ENCODE measurements at places on chromosomes 16 and 17. TPM values are rescaled to one million over a fixed set of nuclear protein-coding genes. Genes with fewer than 3 reads are reported as not detected.

CTNS gene
- total RNA-seq: 10.3 TPM

CACNG5 gene
- not detected for total RNA-seq

KCNH4 gene
- total RNA-seq: 0.17 TPM

GNAO1 gene
- total RNA-seq: 4.2 TPM

HSD11B2 gene
- not detected for total RNA-seq

IRX3 gene
- total RNA-seq: not detected

PIP4K2B gene
- 49.4 TPM for total RNA-seq

OMG gene
- 0.44 TPM for total RNA-seq

AATK gene
- 0.31 TPM for total RNA-seq

C17orf50 gene
- total RNA-seq: not detected

PLEKHG4 gene
- total RNA-seq: 15.7 TPM

TMEM170A gene
- 35.1 TPM for total RNA-seq

CWC25 gene
- total RNA-seq: 30.5 TPM

Measured in activated CD4-positive, alpha-beta T cell treated with anti-CD3 and anti-CD28 coated beads, Interleukin-2, amount 10 ng/mL, durations not matched to agents 7 days and 5 days (primary cell).